B cell (primary cell): ENCODE measurements at places on chromosomes 3 and 15. TPM values are rescaled to one million over a fixed set of nuclear protein-coding genes. Genes with fewer than 3 reads are reported as not detected.

DNA sequence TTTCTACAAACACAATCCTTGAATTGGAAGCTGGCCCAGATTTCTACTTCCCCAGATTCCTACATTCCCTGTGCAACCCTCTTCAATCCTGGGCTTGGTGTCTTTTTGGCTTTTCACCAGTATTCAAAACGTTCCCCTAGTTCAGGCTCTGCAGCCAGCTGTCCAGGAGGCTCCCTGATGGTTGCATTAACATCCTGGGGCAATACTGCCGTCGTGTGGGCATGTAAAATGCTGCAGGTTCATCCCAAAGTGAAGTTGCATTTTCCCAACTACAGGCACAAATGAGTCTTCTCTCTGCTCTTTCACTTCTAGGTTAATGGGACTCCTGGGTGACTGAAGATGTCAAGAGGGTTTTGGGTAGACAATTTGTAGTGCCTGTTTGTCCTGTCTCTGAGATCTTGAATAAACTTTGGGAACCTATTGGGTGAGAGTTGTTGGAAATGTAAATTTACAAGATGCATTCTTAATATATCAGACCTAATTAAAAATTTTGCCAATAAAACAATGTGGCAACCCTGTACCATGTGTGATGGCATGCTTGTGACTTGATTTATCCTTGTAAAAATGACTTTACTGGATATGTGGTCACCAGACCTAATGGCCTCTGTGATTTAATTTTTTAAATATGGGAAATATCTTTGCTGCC, 28.6 kb downstream of the SOX14 start:
- no peak overlapping the region for H3K4me3 ChIP-seq
- H3K4me1 ChIP-seq: no peaks in the 10 kb centered on the region
- no peak overlapping the region for H3K27ac ChIP-seq
- no peak for DNase-seq
- H3K27me3 ChIP-seq: no peaks in the 10 kb centered on the region
- no peaks in the 10 kb centered on the region for H3K36me3 ChIP-seq

Gene RTP1
- total RNA-seq: not detected in 2 replicates

DNA sequence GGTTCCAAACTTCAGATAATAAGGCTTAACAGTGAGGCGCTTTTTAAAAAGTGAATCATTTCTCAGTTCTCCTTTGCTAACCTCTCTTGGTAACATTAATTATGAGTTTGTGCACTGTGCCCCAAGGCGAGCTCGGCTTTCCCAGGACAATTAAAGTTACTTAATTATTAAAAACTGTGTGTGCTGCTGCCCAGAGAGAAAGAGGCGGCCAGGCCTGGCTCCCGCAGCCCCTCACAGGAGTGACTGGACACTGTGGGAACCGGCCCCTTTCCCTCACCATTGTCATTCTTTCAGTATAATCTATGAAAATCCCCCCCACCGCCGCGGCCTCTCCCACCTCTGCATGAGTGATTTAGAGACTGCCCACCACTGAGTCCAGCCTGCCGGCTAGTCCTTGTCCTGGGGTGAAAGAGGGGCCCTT, 43.1 kb upstream of the HES1 start:
- H3K4me1 ChIP-seq: peaks cover 16% of the 10 kb centered on the region
- DNase-seq: no peak
- no peak overlapping the region for H3K27ac ChIP-seq
- H3K27me3 ChIP-seq: no peaks in the 10 kb centered on the region
- no peak overlapping the region for H3K4me3 ChIP-seq
- H3K36me3 ChIP-seq: no peaks in the 10 kb centered on the region

DNA sequence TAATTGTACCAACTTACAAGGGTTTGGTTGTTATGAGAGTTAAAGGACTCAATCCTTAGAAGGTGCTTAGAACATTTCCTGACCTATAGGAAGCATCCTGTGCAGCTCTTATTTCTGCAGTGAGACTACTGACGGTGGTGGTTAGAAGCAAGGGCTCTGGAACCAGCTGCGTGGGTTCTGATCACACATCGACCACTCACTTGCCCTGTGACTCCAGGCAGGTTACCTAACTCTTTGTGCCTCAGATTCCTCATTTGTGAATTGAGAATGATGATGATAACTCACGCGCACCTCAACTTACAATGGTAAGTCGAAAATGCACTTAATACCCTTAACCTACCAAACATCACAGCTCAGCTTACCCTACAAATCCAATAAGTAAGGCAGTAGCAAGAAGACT, 80.7 kb upstream of the SPATA12 start:
- no peaks in the 10 kb centered on the region for H3K4me1 ChIP-seq
- no peak overlapping the region for H3K4me3 ChIP-seq
- no peak overlapping the region for H3K27ac ChIP-seq
- no peak for DNase-seq
- H3K27me3 ChIP-seq: no peaks in the 10 kb centered on the region

DNA sequence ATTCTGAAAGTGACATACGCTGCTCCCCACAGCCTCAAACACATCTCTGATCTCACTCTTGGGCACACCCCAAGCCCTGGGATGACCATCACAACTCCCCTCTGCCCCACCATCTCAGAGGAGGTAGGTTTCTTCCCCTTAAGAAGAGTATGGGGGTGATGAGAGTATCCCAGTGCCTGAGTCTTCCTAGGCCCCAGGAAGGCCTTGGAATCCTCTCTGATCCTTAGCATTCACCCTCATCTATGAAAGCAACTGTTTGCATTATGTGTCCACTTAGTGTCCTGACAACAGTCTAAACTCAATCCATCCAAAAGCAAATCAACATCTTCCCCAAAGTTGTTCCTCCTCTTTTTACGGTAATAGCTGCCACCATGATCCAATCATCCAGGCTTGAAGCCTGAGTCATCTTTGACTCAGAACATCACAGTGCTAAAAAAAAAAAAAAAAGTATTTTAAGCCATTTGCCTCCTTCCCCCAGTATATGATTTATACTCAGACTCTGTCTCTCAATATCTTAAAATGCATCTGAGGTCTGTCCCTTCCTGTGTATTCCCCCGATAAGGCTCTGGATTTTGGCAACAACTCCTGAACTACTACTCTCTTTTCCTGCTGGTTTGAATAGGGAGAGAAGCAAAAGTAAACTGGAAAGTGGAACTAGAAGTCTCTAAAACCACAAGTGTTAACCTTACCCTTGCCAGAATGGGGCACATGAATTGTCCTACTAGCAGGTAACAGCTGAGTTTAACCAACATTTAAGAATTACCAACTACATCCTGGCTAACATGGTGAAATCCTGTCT, 22.5 kb downstream of the POPDC2 start:
- peak overlapping the region; percentile 30 for H3K4me3 ChIP-seq
- no peak overlapping the region for H3K27ac ChIP-seq
- no peaks in the 10 kb centered on the region for H3K36me3 ChIP-seq
- DNase-seq: peak; percentile 65
- no peaks in the 10 kb centered on the region for H3K27me3 ChIP-seq

Gene DUOXA1
- 0.74 TPM in 1 of 2 replicates, not detected in the other for total RNA-seq

Gene CNTN3
- not detected in 2 replicates for total RNA-seq

DNA sequence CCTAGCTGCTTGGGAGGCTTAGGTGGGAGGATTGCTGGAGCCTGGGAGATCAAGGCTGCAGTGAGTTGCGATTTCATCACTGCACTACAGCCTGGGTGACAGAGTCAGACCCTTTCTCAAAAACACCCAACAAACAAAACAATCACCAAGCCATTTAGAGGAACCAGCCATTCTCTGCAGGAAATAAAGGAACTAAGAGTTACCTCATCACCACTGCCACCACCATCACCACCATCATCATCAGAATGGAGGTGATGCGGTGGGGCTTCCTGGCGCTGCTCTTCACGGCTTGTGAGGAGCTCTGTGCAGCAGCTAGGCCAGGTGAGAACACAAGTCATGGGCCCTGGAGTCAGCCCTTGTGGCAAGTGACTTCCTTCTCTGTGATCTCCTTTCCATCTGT, 37.7 kb upstream of the KLHL25 start:
- H3K36me3 ChIP-seq: no peaks in the 10 kb centered on the region
- no peak overlapping the region for H3K27ac ChIP-seq
- no peak overlapping the region for H3K4me3 ChIP-seq
- H3K27me3 ChIP-seq: no peaks in the 10 kb centered on the region
- no peaks in the 10 kb centered on the region for H3K4me1 ChIP-seq

Gene KBTBD12
- 0.22 and 0.24 TPM in 2 replicates for total RNA-seq

DNA sequence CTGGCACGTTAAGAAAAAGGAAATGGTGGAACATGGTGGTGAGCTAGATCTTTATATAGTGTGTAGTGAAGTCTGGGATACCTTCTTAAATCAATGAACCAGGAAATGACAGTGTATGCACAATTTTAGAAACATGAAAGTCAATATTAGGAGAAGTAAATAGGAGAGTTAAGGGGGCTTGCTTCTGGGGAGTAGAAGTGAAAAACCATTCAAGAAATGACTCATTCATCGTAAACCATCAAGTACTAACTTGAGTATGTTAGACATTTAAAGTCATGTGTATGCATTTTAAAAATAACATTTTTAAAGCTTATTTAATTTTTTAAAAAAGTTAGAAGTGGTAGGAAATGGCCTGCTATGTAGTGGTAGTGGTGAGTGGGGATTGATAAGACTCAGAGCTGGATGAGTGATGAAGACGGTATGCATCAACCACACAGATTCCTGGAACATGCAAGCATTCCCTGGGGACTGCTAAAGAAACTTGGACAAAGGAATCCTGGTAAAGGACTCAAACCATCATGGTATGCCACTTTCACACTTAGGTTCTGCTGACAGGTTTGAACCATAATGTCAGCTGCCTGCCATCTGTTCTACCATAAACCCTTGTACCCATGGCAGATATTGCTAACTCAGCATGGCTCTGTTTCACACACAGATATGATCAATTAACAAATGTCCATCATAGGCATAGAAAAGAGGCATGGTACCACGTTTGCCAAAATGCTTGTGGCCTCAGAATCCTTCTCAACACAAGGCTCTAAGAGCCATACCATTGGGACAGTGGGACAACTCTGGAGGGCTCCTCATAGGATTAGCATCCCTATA, 28.9 kb upstream of the MITF start:
- no peaks in the 10 kb centered on the region for H3K4me1 ChIP-seq
- H3K27ac ChIP-seq: no peak overlapping the region
- no peaks in the 10 kb centered on the region for H3K27me3 ChIP-seq
- no peak for DNase-seq
- no peak overlapping the region for H3K4me3 ChIP-seq
- H3K36me3 ChIP-seq: no peaks in the 10 kb centered on the region

DNA sequence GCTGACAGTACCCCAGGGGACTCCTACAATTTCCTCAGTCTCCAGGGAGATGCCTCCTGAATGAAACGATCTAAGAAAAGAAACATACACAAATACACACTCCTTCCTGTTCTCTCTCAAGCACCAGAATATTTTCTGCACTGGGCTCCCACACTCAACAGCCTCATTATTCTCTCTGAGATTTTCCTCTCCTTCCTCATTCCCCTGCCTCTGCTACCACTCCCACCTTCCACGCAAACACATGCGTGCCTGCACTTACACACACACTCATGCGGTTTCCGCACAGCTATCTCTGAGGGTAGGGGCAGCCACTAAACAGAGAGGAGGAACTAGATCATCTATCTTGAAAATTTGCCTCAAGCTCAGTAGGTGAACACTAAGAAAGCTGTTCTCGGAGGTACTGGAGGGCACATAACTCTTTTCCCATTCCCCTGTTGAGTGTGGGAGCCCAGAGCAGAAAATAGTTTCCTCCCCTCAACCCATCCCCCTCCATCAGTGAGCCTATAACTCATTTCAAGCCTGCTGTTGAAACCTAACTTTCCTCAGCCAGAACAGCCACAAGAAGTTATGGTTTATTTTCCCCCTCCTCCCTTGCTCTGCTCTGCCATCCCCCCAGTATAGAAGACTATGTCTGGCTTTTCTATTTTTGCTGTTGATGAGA, 30.5 kb upstream of the TIPARP start:
- H3K27me3 ChIP-seq: no peaks in the 10 kb centered on the region
- peaks cover 16% of the 10 kb centered on the region for H3K4me1 ChIP-seq
- no peaks in the 10 kb centered on the region for H3K36me3 ChIP-seq
- H3K27ac ChIP-seq: no peak overlapping the region
- peak overlapping the region; percentile 31 for H3K4me3 ChIP-seq
- peak; percentile 68 for DNase-seq

GRCh38 chr3:4036046-4036445, 236.8 kb downstream of the LRRN1 start:
- no peak for DNase-seq
- H3K4me3 ChIP-seq: no peak overlapping the region
- no peak overlapping the region for H3K27ac ChIP-seq
- no peaks in the 10 kb centered on the region for H3K27me3 ChIP-seq
- H3K4me1 ChIP-seq: no peaks in the 10 kb centered on the region
- H3K36me3 ChIP-seq: no peaks in the 10 kb centered on the region

DNA sequence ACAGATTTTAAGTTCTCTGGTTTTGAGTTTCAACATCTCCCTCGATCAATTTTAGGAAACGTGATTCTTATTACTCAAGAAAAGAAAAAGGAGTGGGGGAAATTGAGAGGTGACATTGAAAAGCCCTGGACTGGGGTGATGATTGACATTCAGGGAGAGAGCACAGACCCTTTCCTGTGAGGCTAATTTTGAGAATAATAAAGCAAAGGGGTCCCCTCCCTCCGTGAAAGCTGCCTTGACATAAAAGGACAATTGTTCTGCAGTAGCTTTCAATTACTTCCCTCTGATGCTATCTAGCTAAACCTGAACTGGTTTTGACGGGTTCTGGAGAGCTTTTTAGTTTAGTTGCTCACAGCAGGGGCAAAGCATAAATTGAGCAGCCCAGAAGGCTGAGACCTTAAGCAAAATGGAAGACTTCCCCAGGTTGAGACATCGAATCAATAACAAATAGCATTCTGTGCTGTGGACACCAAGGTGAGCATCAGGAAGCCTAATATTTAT, 14.4 kb upstream of the CMTM8 start:
- no peak overlapping the region for H3K4me3 ChIP-seq
- no peak for DNase-seq
- H3K36me3 ChIP-seq: no peaks in the 10 kb centered on the region
- H3K27me3 ChIP-seq: no peaks in the 10 kb centered on the region

Gene PPCDC
- total RNA-seq: 14.8 and 15.1 TPM in 2 replicates

- peaks cover 24% of the 10 kb centered on the region for H3K36me3 ChIP-seq
- no peaks in the 10 kb centered on the region for H3K27me3 ChIP-seq
- no peak for DNase-seq
- no peak overlapping the region for H3K4me3 ChIP-seq
- H3K27ac ChIP-seq: no peak overlapping the region
Measured at GRCh38 chr3:11574981-11575669, 68.6 kb downstream of the VGLL4 start.

- H3K27ac ChIP-seq: no peak overlapping the region
- H3K4me3 ChIP-seq: no peak overlapping the region
- no peaks in the 10 kb centered on the region for H3K36me3 ChIP-seq
- no peaks in the 10 kb centered on the region for H3K27me3 ChIP-seq
- no peaks in the 10 kb centered on the region for H3K4me1 ChIP-seq
- DNase-seq: no peak
Measured at GRCh38 chr3:173703771-173704170, 306.2 kb downstream of the NLGN1 start.

- H3K4me3 ChIP-seq: no peak overlapping the region
- peaks cover 19% of the 10 kb centered on the region for H3K36me3 ChIP-seq
- no peaks in the 10 kb centered on the region for H3K27me3 ChIP-seq
Measured at GRCh38 chr15:75446151-75446550, 5.3 kb downstream of the SIN3A start.

DNA sequence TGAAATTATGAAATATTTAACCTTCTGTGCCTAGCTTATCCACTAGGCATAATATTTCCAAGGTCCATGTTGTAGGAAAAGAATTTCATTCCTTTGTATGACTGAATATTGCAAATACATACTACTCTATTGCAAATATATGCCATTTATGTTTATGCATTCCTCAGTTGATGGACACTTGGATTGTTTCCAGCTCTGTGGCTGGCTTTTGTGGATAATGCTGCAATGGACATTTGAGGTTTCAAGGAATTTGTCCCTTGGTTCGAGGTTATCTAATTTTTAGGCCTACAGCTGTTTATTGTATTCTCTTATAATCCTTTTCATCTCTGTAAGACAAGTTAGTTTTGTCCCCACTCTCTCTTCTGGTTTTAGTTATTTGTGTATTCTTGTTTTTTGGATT, 7.7 kb upstream of the AADACL2 start:
- H3K4me1 ChIP-seq: no peaks in the 10 kb centered on the region
- H3K36me3 ChIP-seq: no peaks in the 10 kb centered on the region
- no peak for DNase-seq
